ENCODE measurements at places on chromosomes 5 and 9.

GRCh38 chr9:13088720-13089427, 190.6 kb downstream of the MPDZ start:
- DNase-seq: peak; percentile 13

DNA sequence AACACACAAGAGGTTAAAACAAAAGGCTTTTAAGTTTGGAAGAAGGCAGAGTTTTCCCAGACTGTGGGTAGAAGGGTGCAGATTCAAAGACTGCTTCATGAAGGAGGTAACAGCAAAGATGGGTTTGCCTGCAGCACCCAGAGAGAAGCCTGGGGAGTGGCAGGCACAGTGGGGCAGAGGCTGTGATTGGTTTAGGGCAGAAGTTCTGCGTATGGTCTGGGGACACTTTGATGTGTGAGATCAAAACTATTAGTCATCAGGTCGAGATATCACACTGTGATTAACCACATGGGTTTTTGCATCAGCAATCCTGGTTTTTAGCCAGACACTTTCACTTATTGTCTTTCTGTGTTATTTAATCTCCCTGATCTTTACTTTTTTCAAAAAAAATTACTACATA, 188.8 kb upstream of the GLRA1 start:
- DNase-seq: no peak

DNA sequence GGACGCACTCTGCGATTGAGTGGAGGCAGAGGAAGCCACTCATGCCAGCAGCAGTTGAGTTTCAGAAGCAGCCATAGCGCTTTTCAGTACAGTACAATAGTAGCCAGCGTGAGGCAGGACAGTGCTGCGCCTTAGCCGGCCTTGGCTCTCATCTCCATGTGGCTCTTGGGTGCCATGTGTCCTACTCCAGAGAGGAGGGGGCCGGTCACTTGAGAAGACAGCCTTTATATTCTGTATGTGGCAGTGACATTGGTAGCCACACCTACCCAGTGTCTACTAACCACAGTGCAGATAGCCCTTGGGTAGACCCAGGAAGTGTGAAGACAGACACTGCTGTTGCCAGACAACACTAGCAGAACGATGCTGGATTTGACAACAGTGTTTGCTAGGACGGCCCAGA, 42.3 kb downstream of the FAM78A start:
- DNase-seq: no peak

DNA sequence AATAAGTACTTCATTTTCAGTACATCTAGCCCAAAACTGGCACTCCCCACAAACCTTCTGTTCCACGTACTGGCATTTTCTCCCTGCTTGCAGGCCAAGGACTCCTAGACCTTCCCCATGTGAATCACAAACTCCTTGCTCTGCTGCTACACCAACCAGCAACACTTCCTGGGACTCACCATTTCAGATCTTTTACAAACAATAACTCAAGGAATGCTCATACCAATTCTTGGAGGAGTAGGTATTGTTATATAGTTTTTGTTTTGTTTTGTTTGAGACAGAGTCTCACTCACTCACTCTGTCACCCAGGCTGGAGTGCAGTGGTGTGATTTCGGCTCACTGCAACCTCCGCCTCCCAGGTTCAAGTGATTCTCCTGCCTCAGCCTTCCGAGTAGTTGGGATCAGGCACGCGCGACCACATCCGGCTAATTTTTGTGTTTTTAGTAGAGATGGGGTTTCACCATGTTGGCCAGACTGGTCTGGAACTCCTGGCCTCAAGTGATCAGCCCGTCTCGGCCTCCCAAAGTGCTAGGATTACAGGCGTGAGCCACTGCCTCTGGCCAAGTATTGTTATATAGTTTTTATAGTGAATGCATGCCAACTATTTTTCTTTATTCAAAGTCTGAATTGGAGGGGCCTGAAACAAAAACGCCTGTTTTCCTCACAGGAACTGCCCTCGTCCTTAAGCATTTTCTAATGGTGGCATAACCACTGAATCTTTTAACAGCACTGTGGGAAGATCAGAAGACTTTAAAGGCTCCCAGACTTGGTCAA, 210.8 kb downstream of the TSSK1B start:
- DNase-seq: no peak

- no peak for DNase-seq
Observed at GRCh38 chr9:108069991-108070390, 580.4 kb upstream of the KLF4 start.

- no peak for DNase-seq
Observed at GRCh38 chr9:131468031-131468430, 34.7 kb upstream of the POMT1 start.

DNA sequence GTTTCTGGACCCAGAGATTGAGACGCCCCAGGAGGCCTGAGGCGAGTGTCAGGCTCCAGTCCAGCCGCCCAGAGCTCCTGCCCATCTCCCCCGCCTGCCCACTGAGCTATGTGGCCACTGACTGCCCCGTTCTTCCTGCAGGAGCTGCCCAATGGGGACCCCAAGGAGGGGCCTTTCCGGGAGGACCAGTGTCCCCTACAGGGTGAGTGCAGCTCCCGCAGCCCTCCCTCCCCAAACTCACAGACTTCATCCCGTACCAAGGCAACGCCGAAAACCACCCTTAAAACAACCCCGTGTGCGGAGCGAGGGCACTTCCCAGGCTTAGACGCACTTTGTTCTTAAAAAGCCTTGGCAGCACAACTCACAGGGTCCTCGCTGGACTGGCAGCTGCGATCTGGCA, 23.4 kb downstream of the NKD2 start:
- no peak for DNase-seq
